ENCODE measurements at places on chromosomes 1 and 21.

DNA sequence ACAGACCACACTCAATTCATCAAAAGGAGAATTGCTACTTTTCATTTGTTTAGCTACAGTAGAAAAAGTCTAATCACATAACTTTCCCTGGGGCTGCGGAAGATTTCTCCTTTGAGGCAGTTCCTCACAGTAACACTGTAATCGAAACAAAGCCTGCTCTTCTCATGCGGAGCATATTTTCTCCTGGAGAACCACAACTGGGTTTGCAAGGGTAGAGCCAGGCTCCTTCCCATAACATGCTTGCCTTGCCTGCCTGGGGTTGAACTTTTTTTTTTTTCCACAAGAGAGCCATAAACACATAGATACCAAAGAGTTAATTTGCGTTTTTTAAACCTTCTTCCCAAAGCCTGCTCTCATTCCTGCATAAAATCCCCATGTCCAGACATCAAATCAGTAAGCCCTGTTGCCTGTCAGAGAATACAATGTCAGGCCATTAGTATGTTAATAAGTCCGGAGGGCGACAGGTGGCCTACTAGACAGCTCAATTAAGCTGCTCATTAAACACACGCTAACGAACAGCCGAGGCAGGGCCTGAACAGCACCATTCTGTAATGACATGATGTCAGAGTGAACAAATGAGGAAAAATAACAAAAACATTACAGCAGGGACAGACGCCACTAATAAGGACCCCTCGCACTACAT is 107.1 kb upstream of the OLIG2 start:
- no peak for DNase-seq

GRCh38 chr1:171379846-171380245 is 65.9 kb downstream of the FMO4 start:
- DNase-seq = no peak

- DNase-seq = no peak
Measured at GRCh38 chr21:34949499-34949898, 99.6 kb downstream of the RUNX1 start.

DNA sequence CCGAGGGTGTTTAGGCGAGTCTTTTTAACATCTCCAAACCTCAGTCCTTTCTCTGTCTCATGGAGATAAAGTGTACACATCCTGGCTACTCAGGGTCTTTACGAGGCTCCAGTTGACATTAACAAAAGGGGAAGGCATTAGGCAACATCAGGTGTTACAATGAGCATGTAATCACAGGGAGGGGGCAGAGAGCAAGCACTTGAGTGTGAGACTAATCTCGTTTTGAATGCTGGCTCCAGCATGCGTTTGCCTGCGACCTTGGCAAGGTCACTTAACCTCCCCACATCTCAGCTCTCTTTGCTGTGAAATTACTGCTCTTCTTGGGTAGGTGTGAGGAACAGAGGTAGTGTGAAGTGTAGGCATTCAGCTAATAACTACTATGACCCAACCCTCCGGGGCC is 3.1 kb downstream of the TNNT2 start:
- no peak for DNase-seq

DNA sequence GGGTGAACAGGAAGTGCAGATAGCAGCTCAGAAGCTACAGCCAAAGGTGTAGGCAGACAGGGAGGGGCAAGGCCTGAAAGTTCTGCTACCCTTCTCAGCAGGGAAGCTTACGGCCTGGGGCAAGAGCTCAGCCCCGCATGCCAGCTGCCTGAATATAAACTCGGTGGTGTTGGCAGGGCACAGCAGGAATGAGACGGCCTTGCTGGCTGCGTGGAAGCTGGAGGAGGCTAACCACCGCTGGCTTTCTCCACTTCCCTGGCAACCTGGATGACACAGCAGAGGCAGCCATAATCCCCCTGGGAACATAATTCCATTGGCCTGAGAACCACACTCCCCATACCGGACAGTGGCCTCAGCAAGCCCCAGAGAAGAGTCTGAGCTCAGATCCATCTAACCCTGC is 81.9 kb upstream of the PRRC2C start:
- no peak for DNase-seq

GRCh38 chr1:223227031-223227430 is 84.0 kb upstream of the TLR5 start:
- DNase-seq = no peak

DNA sequence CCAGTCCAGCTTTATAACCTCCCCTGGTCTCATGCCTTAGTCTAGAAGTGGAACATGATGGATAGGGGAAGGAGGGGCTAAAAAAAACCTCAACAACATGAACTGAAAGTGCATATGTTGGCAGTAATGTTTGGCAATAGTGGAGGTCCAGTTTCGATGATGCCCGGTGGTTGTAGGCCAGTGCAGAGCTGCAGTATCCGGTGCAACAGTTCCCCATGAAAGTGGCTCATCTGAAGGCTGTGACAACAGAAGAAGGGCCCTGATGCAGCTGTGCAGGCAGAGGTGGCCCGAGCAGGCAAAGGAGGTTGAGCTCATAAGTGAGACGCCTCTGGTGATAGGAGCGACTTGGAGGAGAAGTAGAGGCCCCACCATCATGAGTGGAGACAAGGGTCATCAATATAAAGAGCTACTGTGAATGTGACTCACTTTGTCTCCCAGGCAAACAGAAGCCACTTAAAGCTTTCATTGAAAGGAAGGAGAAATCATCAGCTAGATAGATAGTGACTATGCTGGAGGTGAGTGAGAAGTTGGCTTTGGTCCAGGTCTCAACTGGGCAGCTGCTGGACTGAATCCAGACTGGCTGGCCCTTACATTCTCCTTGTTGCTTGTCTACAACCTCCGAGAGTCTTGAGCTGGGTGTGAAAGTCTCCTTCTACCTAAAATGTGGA is 10.2 kb upstream of the CREG1 start:
- DNase-seq = peak; percentile 15

Data from kidney glomerular epithelial cell (primary cell).